ENCODE measurements at places on chromosomes 4 and X.

- DNase-seq: no peak
These were observed 107.0 kb downstream of the DDIT4L start for GRCh38 chr4:100083289-100083688.

DNA sequence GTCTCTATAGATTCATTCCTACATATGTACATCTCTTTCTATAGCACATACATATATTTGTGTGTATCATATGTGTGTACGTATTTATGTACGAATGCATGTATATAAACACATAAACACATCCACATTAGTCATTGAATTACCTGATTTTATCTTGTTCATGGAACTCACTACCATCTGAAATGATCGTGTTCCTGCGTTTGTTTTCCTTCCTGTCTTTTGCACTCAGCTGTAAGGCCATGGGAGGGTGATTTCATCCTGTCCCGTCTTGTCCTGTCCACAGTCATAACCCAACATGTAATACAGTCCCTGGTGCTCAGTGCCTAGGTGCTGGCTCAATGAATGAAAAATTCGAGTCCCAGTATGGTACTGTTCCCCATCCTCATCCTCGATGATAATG lies 191.8 kb upstream of the PSAPL1 start:
- DNase-seq: no peak

DNA sequence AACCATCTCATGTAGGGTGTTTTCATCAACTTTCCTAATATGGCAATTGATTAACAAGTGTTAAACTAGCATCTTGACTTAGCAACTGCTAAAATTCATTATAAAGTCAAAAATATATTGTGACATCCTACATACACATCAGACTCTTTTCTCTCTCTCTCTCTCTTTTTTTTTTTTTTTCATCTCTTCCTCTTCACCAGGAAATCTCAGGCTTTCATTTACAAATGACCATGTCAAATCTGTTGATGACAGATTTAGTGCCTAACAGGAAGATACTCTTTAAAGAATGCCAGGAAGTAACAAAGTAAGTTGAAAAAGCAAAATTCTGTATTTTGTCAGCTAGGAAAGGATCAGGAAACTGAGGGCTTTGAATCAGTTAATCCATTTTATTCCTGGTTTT lies 365.5 kb downstream of the PCDH7 start:
- DNase-seq: no peak

DNA sequence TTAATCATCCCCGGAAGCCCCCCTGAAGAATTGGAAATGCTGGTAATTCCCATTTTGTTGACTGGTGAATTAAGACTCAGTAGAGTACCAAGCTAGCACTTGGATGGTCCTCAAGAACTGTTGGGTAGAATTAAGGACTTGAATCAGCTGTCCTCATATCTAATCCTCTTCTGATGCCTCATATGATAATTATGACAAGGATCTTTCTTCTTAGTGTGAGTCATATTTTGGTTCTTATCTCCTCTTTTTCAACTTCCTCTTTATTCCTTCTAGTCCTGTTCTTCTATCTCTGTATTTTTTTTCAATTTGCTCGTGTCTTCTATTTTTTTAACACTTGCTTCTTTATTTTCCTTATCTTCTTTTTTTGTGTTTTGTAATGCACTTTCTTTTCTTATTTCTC lies 206.3 kb upstream of the ANXA3 start:
- no peak for DNase-seq

DNA sequence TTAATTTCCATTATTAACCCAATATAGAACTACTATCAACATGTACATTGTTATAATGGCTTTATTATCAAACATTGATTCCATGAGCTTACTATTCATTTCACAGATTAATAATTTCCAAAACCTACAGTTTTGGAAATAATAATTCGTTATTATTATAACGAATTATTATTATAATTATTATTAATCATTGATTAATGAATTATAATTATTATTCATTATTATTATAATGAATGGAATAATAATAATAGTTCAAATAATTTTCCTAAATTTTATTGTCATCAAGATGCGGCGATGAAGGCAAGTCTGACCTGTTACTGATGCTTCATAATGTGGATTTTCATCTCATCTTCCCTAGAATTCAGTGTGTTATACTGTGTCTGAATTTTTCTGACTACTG lies 22.0 kb downstream of the CTSO start:
- DNase-seq: no peak

DNA sequence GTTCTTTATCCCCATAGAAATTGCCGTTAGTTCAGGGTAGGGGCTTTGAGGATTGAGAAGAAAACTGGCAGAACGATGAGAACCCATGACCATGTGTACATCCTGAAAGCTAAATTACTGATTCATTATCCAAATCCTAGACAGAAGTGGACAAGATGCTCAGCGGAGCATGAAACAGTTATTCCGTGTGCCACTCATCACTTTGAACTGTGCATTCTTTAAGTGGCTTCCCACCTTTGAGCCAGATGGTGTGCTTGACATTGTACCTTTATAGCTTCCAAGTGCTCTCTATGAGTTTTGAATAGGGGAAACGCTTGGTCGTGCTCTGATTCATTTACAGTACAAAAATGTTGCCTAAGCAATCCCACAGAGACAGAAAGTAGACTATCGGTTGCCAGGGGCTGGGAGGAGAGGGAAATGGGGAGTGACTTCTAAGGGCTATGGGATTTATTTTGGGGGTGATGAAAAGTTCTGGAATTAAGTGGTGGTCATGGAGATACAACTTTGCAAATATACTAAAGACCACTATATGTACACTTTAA lies 100.0 kb downstream of the DOCK11 start:
- DNase-seq: no peak

- no peak for DNase-seq
These were observed 134.2 kb downstream of the FANCB start for GRCh38 chrX:14738643-14739042.

Data from inflammatory macrophage treated with lipopolysaccharide for 4 hours (primary cell).